ENCODE measurements at places on chromosomes 5 and 9.

GRCh38 chr5:8229551-8229950, 360.6 kb downstream of the MTRR start:
- no peak for DNase-seq

GRCh38 chr9:138033950-138034349, 156.4 kb downstream of the CACNA1B start:
- no peak for DNase-seq

- no peak for DNase-seq
These were observed 10.1 kb downstream of the FLT4 start for GRCh38 chr5:180639287-180639686.

- no peak for DNase-seq
These were observed 178.5 kb downstream of the C9orf152 start for GRCh38 chr9:110029429-110029955.

- DNase-seq = no peak
These were observed 6.4 kb upstream of the P4HA2 start for GRCh38 chr5:132233811-132234683.

- no peak for DNase-seq
These were observed 23.3 kb downstream of the CAVIN4 start for GRCh38 chr9:100601216-100601615.

DNA sequence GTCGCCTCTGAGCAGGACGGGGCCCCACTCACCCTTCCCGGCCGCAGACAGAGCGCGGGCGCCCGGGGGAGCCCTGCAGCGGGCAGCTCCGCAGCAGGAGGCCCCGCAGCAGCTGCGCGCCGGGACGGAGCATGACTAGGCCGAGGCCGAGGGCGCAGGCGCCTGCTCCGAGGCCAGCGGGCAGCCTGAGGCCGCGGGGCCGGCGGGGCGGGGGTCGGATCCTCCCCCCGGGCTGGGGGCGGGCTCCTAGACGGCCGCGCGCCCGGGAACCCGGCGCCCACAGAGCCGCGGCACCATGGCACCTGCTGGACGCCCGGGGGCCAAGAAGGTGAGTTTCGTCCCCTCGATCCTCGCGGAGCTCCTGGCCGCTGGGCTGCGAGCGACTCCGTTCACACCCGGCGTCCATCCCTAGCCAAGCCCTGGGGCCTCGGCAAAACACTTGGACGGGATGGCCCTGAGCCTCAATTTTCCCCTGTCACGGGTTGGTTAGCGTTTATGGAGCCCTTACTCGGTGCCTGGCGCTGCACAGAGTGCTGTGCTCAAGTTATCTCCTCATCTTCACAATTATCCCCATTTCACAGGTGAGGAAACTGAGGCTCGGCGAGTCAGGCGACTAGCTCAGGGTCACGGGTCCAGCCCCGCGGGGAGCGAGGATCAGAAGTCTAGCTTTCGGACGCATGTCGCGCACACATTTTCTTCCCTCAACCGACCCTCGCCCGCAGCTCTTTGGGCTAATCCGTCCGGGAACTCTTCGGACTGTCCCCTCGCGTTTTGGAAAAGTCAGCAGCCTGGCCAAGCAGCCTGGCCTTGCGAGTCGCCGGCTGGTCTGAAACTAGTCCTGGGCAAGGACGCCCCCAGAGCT, at the start of the genes BHMT2 and DMGDH:
Gene BHMT2 (plus strand): TSS at position 280 of the 862 bp plus-strand sequence. CDS start 16 bp downstream, at position 296.
Gene DMGDH (minus strand): TSS at position 187 of the 862 bp plus-strand sequence. CDS start 54 bp downstream, at position 133.
- no peak for DNase-seq
